SJCRH30 (cell line): ENCODE measurements at places on chromosomes 6 and 20.

- no peak for DNase-seq
These were observed 56.2 kb downstream of the GFOD1 start for GRCh38 chr6:13431059-13431656.

DNA sequence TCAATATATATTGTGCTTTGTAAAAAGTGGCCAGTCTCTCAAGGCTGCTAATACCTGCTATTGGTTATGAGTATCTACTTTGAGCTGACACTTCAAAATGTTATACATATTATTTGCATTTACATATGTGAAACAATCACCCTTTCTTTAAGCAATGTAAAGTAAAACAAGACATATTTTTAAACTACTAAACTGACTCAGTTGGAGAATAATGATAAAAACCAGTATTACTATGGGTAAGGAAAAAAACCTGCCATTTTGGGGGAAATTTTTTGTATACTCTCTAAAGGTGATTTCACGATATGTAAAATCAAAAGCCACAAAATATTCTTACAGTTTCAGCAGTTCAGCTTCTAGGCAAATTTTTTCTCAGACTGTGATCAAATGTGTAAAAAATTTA, 232.3 kb downstream of the PRL start:
- no peak for DNase-seq

GRCh38 chr20:25508083-25508770, 77.1 kb downstream of the NINL start:
- DNase-seq: no peak

GRCh38 chr20:31682352-31682751, 40.3 kb downstream of the BCL2L1 start:
- no peak for DNase-seq

GRCh38 chr6:77650098-77650663, 2.7 kb upstream of the MEI4 start:
- no peak for DNase-seq

GRCh38 chr20:10524643-10525042, 89.5 kb downstream of the SLX4IP start:
- no peak for DNase-seq

DNA sequence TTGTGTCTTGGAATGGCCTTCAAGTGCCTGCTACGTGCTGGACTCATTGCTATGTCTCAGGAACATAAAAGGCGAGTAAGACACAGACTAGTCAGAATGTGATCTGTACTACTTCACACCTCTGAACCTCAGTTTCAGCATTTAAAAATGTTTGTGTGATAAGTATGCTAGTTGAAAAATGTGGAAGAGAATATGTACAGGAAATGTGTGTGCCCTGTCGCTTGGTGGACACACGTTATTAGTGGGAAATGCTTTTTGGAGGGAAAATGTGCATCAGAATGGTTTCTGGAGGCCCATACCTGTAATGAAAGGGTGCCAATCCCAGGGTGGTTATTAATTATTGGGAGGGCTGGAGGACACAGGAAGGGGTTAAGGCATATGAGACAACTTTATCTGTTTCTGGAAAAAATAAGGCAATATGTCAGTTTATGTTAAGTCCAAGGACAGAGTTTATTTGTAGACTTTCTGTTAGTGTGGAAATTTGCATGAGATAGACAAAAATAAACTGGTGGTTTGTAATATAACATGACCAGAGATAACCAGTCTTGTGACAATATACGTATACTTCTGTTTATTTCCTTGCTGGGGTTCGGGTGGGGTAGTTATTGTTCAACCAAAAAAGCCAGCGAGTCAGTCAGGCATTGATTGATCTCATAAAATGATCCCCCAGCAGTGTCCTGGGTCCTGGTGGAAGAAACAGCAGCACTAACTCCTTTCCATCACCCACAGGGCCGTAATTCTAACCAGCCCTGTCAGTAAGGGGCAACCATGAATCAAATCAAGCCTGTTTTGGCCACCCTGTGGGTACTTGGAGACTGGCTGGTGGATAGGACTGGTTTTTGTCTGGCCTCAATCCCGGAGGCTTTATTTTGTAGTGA, 117.9 kb downstream of the JARID2 start:
- DNase-seq: no peak

DNA sequence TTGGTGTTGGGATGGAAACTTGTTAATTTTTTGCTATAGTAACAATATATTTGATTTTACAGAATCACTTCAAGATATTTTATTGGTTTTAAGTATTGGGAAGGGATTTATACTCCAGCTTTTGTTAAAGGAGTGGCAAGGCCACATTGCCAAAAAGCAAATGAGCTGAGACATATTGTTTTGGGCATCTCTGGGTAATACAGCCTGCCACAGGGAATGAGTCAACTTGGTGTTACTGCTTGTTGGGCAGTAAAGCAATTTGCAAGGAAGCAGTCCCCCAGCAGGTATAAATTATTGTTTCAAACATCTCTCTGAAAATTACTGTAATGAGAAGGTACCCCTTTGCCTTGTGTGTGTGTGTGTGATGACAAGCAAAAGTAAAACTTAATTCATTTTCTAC, 868.3 kb upstream of the FLRT3 start:
- no peak for DNase-seq

- no peak for DNase-seq
These were observed 1084.3 kb upstream of the GJE1 start for GRCh38 chr6:141048451-141048850.

DNA sequence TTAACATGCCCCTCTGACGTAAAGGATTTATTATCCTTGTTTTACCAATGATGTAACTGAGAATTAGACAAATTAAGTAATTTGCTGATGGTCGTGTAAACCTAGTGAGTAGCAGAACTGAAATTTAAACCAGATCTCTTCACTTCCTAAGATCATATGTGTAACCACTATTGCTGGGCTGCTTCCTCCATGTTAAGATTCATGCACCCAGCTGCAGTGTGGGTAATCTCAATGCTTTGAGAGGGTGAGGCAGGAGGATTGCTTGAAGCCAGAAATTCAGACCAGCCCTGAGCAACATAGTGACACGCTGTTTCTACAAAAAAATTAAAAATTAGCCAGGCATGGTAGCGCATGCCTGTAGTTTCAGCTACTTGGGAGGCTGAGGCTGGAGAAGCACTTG, 97.9 kb downstream of the L3MBTL3 start:
- DNase-seq: no peak

- no peak for DNase-seq
These were observed 911.6 kb upstream of the SLC35B3 start for GRCh38 chr6:9346923-9347322.

- no peak for DNase-seq
These were observed 50.4 kb downstream of the MCM8 start for GRCh38 chr20:6000871-6001270.

DNA sequence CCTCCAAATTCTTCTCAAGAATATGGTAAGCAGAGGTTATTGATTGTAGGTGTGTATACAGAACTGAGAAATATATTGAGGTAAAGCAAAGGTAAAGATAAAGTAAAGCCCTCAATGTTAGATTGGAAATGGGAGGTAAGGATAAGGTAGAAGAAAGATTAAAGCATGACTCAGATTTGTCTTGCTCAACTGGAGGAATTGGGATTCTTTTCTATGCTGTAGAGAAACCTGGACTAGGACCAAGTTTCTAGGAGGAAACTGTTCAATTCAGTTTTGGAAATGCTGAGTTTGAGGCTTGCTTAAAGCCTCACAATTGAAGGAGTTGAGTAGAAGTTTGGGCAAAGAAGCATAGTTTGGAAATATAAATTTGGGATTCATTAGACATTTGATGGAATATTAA, 634.0 kb upstream of the PTCHD4 start:
- DNase-seq: no peak

- DNase-seq: peak; percentile 54
These were observed 6.1 kb upstream of the ZNFX1 start for GRCh38 chr20:49283703-49284625.

DNA sequence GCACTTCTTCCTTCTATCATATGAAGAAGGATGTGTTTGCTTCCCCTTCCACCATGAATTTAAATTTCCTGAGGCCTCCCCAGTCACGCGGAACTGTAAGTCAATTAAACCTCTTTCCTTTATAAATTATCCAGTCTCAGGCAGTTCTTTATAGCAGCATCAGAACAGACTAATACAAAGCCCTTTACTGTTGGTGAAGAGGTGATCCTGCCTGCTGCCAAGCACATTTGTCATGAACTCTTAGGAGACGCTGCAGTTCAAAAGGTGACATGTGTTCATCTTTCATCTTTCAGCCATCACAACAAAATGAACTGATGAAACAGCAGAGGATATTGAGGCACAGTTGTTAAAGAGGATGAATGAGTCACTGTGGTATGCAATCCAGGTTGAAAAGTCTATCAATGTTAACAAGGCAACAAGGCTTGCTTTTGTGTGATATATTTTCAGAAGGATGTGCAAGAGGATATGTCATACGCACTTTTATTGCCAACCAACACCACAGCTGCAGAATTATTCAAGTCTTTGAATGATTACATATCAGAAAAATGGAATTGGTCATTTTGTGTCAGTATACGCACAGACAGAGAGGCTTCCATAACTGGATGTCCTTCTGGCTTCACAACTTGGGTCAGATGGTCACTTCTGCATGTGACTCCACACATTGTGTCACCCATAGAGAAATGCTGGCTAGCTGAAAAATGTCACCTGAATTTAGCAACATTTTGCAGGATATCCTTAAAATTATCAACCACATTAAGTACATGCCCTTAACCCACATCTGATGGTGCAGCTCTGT, 52.4 kb upstream of the PLN start:
- DNase-seq: no peak

DNA sequence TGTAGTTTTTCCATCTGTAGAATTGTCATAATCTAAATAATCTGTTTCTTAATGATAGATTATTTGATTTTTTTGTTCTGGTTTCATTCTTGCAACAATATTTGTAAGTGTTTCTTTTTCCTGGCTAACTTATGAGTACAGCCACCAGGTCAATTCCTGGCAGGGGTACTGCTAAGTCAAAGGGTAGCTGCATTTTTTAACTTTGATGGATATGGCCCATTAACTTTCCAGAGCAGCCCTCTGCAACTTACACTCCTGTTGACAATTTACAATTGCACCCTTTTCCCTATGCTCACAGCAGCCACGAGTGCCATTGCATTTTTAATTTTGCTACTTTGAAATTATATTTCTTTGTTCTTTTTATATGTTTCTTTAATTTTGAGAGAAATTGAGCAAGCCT, 209.3 kb upstream of the CST7 start:
- DNase-seq: no peak

DNA sequence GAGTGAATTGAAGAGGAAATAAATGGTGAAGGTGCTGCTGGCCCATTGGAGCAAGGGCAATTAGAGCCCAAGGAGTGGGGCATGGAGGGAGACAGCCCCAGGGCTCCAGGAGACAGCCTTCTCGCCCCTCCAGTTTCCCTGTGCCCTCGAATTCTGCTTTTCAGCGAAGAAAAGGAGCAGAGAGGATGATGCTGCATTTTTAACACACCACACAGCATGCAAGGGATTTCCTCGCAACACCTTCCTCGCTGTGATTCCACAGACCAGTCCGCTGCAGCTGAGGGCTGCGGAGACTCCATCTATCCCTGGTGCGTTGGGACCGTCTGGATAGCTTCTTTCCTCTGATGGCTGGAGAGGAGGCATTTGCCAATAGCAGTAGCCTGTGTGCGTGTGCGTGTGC, 41.7 kb downstream of the PTCHD4 start:
- no peak for DNase-seq

DNA sequence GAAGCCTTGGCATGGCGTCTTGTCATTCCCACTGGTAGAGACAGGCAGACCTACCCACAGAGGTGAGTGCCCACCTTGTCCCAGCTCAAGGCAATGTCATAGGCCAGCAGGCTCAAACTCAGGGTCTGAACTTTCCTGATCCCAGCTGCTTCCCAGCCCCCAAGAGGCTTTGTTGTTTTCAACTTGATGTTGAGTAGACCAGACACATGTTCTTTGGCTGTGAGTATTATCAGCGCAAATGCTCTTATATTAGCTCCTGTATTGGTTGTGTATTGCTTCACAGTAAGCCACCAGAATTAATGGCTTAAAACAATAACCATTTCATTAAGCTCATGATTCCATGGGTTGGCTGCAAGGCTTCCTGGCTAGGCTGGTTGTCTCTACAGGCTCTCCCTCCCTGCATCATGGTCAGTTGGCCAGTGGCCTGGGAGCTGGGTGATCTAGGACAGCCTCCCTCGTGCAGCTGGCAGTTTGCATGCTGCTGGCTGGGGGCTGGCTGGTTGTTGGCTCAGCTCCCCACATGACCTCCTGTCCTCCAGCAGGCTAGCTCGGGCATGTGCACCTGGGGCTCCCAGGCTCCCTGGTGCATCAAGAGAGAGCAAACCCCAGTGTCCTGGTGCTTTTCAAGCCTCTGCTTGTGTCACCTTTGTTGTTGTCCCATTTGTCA, 21.6 kb downstream of the TOX2 start:
- peak; percentile 48 for DNase-seq

GRCh38 chr6:93176070-93176469, 243.3 kb downstream of the EPHA7 start:
- DNase-seq: no peak

DNA sequence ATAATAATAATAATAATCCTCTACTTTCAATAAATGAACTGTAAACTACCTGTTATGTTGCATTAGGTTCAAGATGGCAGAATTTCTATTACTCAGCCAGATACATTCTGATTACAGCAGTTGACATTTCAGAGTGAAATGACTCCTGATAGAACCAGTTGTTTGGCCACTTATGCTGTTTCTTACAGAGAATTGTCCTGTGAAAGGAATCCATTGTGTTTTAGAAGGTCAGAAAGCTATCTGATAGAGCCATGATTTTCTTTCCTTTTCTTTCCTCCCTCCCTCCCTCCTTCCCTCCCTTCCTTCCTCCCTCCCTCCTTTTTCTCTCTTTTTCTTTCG, 16.6 kb downstream of the GJA10 start:
- no peak for DNase-seq

- no peak for DNase-seq
These were observed 92.9 kb downstream of the FYN start for GRCh38 chr6:111780393-111780792.

- no peak for DNase-seq
These were observed 15.1 kb upstream of the TMEM217 start for GRCh38 chr6:37272834-37273566.

GRCh38 chr6:152727507-152727906, 23.1 kb upstream of the VIP start:
- no peak for DNase-seq

DNA sequence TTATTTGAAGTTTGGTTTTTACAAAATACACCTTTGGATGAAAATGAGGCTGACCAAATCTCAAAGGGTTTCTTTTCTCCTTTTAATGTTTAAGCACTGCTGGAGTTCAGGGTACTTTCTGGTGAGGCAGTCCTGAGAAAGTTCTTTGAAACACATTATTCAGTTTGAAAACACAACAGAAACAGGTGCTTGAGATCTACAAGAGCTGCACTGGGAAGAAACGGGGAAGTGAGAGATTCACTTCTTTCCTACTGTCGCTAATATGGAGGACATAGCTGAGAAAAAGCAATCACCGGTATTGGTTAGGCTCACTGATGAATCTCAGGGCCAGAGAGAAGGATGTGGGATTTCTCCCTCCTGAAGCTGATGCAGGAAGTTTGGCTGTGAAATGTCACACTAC, 22.9 kb upstream of the TMEM170B start:
- no peak for DNase-seq

GRCh38 chr20:34892671-34893070, 16.3 kb downstream of the ACSS2 start:
- no peak for DNase-seq
